ENCODE measurements at places on chromosomes 4 and X.

DNA sequence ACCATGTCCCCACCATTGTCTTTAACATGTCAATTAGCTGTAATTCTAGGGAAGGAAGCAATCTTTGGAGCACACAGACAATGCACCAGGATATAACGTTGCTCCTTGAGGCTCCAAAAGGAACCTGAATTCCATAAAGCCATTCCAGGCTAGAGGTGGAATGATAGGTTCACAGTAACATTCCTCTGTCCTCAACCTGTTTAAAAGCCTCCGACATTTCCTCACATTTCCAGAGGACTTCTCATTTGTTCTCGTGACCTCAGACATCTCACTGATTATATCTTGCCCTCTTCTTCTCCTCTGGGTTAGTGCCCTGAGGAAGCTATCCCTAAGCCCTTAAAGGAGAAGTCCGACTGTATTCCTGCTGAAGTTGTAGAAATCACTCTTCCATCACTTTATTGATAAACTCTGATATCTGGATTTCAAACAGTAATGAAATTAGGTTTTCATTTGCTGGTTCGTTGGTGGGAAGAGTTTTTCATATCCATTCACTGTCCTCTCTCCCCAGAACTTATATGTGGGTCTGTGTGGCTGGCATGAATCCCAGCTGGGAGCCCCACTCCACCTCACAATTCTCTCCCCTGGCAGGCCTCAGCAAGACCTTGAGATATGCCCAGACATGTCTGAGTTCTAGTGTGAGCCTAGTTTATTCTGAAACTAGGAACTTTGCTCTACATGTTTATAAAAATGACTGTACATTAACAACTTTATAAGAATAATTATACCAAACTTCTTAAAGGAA, 44.2 kb upstream of the PRSS12 start:
- DNase-seq, result peak; percentile 35

DNA sequence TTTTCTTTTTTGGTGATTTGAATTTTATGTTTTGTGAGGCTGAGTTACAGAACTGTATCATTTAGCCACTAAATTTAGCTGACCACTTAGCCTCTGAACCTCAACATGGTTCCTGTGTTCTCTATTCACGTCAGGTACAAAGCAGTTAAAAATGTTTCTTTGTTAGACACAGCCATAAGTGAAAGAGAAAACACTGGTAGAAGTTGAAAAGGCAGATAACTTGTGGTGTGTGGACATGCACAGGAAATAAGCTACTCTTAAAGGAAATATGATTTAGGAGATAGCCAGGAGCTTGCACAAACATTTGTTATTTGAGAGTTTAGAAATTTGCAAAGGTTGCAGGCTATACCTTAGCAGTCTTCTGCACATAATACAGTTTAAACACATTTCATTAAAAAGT, 171.0 kb upstream of the RPS6KA3 start:
- DNase-seq, result no peak

GRCh38 chr4:109993116-109993515, 80.4 kb downstream of the EGF start:
- DNase-seq, result no peak

- DNase-seq, result no peak
Measured at GRCh38 chr4:39754309-39754708, 56.4 kb downstream of the UBE2K start.

DNA sequence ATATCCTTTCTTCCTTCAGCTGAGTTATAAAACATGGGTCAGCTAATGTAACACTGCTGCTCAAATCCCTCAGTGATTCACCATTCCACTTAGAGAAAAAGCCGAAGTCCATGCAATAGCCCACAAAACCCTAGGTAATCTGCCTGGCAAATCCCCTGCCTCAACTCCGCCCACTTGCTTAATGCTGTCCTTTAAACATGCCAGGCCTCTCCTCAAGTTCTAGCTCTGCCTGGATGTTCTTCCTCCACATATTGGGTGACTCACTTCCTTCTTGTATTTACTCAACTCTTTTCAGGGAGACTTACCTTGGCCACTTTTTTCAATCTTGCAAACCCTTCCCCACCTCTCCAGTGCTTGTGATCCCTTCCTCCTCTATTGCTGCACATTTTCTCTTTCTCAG, 89.8 kb downstream of the EMCN start:
- DNase-seq, result no peak

All from NCI-H1105 (cell line).